ENCODE measurements at places on chromosomes 4 and X.

DNA sequence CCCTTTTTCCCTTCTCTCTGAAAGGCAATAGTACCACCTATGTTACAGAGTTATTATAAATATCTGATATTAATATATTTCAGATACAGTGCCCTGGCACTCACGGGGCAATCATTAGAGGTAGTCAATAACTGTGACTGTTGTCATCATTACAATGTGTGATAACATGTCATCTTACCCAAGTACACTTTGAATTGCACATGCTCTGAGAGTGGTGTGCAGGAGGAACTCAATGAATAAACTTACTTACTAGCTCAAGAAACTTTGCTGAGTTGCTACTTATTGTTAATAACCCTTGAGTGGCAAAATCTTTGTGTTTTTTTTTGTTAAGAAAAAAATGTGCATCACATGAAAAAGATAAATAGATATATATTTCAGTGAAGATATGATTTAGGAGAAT is 275.1 kb upstream of the RASGEF1B start:
- DNase-seq, result peak; percentile 38

- peak; percentile 29 for DNase-seq
Measured at GRCh38 chr4:54942721-54943120, 182.7 kb downstream of the KDR start.

- peak; percentile 51 for DNase-seq
Measured at GRCh38 chrX:123884809-123885408, 25.1 kb downstream of the XIAP start.

DNA sequence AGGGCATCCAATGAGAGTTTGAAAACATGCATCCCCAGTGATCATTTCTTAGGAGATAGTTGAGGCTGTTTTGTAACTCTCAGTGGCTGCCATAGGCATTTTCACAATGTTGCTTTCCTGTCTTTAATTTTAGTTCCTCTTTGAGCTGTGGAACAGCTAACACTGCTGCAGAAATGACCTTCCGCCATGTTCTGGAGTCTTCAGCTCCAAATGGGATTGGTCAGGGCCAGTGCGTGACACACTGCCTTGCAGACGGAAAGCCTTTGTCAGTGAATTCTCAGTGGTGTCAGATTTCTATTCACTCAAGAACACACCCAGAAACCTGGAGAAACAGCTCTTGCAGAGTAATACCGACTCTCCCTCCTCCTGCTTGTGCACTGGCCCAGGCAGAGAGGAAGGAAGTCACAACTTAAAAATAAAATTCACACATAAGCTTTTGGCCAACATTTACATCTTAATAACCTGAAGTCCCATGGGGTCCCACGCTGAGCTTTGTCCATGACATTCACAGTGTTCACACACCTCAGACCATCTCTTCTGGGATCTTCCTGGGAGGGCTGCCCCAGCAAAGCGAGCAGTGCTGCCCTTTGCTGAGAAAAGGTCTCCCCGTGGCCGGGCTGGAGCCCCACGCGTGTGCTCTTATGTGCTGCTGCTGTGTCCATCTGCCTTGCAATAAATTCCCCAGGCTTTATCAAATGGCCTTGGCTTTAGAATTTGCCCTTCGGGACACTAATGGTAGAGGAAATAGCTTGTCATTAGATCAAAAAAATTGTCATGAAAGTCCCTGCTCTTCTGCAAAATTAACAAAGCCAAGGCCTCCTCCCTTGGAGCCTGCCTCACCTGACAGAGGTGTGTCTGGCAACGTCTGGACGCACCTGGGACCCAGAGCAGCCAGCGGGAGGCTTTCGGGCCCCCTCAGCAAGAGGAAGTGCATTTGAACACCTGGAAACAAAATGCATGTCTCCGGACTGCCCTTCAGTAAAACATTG is 126.8 kb downstream of the IRF2 start:
- peak; percentile 93 for DNase-seq

DNA sequence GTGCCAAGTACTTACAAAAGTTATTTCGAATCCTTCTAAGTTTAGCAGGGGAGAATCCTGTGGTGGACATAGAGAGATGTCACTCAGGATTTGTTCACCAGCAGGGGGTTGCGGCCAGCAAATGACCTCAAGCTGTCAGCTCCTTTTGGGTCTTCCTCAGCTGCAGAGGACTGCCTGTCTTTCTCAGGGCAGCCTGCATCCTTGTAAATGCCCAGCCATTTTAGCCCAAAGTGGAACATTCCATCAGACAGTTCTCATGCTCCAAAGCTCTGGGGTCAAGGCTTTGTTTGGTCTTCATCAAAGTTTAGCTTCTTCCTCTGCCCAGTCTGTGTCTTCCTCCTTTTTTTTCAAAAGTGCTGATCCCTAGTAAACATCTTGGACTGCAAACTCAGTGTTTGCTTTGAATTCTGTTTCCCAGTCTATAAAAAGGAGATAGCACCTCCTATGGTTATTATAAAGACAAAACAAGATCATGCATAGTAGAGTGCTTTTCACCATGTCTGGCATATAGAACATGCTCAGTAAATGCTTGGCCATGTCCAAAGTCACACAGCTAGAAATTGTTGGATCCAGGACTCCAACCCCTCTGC is 156.4 kb upstream of the GATB start:
- no peak for DNase-seq

- no peak for DNase-seq
Measured at GRCh38 chrX:133699023-133699728, 283.9 kb upstream of the GPC4 start.

DNA sequence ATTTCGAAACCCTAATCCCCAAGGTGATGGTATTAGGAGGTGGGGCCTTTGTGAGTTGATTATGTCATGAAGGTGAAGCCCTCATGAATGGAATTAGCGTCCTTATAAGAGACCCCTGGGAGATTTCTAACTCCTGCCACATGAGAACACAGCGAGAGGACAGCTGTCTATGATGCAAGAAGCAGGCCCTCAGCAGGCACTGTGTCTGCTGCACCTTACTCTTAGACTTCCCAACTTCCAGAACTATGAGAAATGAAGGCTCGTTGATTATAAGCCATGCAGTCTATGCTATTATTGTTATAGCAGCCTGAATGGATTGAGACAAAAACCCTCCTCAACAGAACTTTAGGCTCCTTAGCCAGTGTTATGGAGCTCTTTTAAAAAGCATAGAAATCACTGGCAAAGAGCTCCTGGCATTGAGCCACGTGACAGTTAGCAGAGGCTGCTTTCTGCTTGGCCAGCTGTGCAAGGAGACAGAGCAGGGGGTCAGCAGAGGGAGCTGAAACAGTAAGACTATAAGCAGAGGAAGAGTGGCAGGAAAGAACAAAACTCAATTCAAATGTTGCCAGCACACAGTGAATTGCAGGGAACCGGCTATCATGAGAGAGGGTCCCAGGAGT is 219.2 kb upstream of the FAT1 start:
- DNase-seq, result no peak

DNA sequence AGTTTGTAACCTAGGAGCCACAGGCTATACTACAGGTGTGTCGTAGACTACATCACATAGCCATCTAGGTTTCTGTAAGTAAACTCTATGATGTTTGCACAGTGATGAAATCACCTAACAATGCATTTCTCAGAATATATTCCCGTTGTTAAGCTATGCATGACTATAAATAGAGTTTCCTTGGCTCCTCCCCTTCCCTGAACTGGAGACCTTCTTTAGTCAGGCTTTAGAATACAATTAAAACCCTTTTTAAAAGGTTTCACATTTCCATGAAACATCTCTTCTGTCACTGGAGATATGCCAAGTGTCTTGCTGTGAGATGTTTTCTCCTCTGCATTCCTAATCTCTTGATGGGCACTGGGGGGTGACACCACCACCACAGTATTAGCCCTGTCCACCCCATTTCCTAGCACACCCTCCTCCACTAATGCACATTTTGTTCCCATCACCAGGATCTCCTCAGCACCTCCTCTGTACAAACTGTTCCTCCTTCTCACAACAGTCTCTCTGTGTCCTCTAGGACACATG is 334.6 kb upstream of the CPEB2 start:
- no peak for DNase-seq

DNA sequence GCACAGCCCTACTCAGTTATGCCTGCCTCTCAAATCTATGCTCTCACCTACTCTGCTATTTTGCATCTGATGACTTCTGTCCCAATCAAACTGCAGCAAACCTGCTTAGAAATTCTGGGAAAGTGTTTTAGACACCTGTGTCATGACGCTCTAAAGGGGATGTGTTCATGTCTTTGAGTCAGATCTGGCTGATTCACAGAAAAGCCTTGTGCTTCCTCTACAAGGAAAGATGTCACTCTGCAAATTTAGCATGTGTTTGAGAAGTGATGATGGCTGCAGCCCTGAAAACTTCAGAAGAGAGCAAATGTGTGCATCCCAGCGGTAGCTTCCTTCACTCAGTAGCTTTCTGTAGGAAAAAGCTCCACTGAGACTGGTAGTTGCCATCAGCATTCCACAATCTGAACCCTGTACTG is 235.4 kb downstream of the MGST2 start:
- peak; percentile 39 for DNase-seq

DNA sequence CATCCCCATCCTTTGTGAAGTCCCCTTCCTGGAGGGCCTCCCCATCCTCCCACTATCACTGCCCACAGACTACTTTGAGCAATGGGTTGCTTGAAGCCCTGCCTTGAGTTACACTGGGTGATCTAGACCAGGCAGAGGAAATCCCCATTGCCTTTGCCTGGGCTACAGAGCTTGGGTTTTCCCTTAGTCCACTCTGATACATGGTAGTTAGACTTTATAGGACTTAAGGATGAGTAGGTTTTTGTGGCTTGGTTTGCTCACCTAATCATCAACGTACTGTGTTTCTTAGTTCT is 56.6 kb downstream of the TMEM131L start:
- DNase-seq, result peak; percentile 76

DNA sequence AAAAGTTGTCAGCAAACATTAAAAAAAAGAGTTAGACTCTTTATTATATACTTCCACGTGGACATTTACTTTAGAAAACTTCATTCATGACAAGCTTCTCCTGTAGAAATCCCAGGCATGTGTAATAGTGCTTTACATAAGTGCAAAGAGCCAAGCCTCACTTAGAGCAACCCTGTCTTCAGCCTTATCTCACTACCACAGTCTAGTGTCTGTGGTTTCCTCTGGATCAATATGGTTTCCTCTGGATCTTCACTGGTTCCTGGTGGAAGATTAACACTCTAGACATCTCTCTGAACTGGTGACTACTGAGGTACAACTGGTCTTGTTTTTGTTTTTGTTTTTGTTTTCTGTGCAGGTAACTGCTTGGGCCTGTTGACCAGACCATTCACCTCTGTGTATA is 18.4 kb upstream of the ARMCX5 start:
- DNase-seq, result no peak

DNA sequence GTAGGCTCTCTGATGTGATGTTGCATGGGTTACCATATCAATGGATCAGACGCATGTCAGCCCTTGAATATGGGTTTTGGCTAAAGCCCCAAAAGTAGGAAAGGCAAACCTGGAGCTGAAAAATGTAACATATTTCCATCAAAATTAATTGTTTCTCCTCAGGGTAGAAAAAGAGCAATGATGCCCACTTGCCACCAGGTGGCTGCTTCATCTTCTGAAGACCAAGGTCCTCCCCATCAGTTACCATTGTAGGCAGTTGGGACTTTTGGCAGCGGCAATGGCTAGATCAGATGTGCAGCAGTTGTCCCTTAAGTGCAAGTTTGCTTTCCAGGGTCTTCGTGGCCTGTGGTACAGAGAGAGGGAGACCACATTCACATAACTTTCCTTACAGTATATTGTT is 118.2 kb downstream of the NAF1 start:
- DNase-seq, result peak; percentile 11

- no peak for DNase-seq
Measured at GRCh38 chr4:72531768-72532290, 37.2 kb downstream of the ADAMTS3 start.

DNA sequence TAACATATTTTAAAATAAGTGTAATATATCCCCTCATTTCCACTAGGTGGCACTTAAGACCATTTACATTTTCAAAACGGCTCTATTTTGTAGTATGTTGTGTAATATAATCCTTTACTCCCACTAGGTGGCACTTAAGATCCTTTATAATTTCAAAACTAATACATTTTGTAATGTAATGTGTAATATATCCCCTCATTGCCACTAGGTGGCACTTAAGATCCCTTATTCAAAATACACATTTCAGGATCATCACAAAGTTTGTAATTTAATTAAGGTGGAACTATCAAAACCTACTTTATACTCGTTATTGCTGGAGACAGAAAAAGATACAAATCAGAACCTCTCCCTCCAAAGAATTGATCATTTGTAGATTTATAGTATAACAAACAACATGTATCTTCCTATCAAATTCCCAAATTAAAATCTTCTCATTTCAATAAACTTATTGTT is 132.5 kb downstream of the ARHGAP6 start:
- DNase-seq, result peak; percentile 73

DNA sequence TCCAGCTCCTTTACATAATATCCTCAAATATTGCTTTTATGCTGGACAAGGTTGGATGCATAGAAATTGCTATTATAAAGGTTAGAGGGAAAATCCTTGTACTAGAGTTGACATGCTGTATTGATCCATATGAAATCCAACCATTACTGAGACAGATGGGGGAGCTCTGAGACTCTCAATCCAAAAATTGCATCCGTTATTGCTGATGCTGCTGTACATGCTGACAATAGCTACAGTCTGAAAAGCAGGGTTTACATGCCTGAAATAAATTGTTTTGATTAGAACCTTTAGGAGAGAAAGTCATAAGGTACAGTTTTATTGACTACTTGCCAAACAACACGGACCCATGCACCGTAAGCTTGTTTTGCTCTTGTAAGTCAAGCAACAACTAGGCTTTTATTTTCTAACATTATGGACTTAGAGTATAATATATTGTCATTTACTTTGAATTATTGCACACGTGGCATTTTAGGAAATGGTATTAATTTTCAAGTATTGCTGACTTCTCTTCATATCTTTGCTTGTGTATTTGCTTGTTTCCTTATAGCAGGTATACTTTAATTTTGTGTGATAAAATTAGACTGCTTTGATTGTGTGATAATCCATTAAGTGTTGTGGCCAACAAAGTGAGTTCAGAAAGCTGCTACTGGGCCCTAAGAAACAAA is 1365.2 kb downstream of the STIM2 start:
- DNase-seq, result no peak

- no peak for DNase-seq
Measured at GRCh38 chr4:35912174-35912573, 332.1 kb downstream of the ARAP2 start.

DNA sequence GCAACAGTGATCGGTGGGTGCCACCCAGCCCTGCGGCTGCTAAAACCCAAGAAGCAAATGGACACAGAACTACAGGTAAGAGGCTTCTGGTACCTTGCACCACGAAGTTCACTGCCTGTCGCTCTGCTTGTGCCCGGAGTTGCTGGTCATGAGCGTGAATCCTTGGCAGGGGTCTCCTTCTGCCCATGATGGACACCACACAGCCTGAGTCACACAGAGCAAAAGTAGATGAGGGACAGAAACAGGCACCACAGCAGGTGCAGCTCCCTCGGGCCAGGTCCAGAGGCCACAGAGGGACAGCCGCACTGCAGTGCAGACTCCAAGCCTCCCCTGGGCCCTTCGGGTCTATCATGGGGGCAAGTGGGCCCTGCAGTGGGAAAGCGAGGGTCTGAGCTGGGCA is 22.4 kb downstream of the NAT8L start:
- DNase-seq, result no peak

GRCh38 chr4:7524064-7524682 is 89.4 kb upstream of the PSAPL1 start:
- no peak for DNase-seq
